IPS DF 19.7 (cell line): ENCODE measurements at places on chromosomes 5 and 9.

GRCh38 chr5:19044931-19045695, 942.9 kb downstream of the CDH18 start:
- DNase-seq: no peak

DNA sequence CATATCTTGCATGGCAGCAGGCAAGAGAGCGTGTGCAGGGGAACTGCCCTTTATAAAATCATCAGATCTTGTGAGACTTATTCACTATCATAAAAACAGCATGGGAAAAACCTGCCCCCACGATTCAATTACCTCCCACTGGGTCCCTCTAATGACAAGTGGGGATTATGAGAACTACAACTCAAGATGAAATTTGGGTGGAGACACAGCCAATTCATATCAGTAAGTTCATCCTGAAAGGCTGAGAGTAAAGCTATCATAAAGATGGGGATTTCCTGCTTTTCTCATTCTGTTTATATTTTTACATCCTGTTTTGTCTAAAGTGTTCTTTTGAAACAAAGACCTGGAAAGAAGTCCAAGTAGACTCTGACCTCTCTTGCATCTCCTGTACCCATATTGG, 28.9 kb upstream of the IL33 start:
- DNase-seq: no peak

DNA sequence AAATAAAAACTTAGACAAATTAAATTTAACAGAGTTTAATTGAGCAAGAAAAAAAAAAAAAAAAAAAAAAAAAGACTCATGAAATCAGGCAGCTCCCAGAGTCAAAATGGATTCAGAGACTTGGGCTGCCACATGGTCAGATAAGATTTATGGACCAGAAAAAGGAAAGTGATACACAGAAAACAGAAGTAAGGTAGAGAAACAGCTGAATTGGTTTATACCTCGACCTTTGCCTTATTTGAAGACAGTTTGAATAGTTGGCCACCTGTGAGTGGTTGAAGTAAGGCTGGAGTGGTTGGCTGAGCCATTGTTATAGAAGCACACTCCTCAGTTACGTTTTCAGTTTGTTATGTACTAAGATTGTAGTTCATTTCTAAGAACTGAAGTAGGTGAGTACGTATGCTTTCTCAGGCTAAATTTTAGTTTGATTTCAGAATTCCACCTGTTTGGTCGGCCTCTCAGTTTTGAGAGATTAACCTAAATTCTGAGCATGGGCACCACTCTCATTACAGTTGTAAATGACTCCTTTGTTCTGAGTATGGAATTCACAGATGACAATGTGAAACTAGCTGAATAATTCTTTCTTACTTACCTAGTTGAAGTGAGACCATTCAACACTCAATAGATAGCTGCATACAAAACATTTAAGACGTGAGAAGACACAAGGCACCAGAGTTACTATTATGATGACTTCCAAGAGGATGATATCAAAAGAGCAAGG, 149.0 kb downstream of the AOPEP start:
- no peak for DNase-seq

DNA sequence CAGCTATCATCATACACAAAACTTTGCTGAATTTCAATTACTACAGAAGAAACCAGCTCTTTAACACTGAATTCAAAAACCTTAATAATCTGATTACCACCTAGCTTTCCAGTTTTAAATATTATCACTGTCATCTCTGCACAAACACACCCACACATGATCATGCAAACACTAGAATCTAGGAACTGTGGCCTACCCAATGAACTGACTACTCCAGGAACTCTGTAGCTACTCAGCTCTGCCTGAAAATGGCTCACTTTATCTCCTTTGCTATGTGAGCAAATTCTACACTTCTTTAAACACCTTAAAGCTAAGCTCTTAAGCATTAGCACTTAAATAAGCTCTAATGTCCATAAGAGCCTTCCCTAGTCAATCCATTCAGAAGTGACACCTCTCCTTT, 123.3 kb upstream of the DPYSL3 start:
- DNase-seq: no peak

- no peak for DNase-seq
Measured at GRCh38 chr5:32018476-32019436, 155.4 kb downstream of the GOLPH3 start.

GRCh38 chr5:77662635-77663034, 24.1 kb upstream of the OTP start:
- no peak for DNase-seq

- no peak for DNase-seq
Measured at GRCh38 chr9:127491516-127491915, 40.2 kb downstream of the LRSAM1 start.

DNA sequence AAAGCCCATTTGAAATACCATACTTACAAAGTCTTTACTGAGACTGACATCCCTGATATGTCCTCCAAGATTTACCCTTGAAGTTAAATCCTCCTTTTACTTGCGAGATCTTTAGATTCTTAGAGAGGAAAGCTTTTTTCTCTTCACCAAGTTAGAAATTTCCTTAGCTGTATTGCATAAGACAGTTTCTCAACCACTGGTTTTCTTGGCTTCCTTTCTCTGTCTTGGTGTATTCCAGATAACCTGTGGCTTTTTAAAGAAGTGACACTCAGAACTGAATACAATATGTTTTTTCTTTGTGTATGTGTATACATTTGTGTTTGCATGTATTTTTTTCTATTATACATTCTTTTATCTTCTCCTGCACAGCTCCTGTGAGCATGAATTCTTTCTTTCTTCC, 65.0 kb downstream of the SNCAIP start:
- no peak for DNase-seq

- no peak for DNase-seq
Measured at GRCh38 chr9:137458194-137459151, 661 bp downstream of the NSMF start.

DNA sequence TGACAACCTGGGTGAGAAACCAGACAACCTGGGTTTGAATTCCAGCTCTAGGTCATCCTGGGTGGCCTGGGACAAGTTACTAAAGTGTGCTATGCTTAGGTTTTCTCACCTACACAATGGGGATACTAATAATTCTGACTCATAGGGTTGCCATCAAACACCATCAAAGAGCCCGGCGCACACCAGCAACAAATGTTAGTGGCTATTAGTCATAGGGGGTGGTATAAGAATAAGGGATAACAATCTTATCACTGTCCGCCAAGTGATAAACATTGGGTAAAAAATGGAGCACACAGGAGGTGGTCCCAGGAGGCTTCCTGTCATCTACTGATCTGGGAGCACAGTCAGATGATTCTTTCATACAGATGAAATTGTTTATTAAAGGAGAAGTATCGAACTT, 61.4 kb upstream of the AFAP1L1 start:
- no peak for DNase-seq

DNA sequence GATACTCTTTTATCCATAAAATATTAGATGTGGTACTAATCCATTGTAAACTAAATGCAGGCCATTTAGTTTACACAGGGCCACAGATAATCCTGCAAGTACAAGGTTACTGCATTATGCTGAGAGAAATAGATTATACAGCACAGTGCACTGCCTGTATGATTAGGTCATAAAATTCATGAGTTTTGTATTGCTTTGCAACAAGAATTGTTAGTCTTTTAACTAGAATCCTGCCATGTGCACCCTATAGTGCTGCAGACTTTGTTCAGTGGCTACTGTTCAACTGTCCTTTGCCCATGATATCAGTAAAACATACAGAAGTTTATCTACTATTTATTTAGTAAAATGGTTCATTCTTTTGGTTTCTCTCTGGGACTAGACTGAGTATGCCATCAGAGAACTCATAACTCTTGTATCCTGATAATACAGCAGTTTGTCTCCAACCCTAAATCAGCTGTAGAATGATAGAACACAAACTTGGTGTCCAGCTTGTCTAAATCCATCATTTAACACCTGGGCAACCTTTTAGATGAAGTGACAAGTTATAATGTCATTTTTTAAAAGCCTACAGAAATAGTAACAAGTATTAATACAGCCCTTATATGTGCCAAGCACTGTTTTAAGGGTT, 291.2 kb downstream of the TMEM167A start:
- no peak for DNase-seq

DNA sequence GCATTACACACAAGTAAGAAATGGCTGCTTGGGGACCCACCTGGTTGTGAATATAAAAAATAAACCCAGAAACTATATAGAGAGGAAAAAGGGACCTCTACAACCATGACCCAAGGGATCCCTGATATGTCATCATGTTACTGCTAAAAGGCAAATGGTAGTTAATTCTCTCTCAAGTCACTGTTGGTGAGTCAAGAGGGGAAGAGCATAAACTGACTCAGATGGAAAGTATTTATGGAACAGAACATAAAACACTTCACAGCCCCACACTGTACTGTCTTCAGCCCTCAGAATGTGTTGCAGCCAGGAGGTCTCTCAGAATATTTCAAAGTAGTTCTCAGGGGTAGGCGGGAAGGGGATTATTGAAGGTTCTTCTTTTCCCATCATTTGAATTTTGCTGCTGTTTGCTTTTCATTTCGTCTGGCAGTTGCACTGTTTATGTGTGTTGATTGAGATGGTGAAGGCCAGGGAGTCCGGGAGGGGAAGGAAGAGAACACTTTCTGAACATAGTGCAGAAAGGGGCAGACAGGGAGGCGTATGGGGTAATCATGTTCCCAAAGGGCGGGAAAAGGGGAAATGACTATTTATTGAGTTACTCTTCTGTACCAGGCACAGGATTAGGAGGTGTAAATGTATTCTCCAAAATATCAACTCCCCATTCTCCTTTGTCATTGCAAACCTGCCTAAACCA, 85.5 kb downstream of the TEK start:
- DNase-seq: no peak
